Activated CD4-positive, CD25-positive, alpha-beta regulatory T cell (primary cell): ENCODE measurements at places on chromosomes 11 and 22.

DNA sequence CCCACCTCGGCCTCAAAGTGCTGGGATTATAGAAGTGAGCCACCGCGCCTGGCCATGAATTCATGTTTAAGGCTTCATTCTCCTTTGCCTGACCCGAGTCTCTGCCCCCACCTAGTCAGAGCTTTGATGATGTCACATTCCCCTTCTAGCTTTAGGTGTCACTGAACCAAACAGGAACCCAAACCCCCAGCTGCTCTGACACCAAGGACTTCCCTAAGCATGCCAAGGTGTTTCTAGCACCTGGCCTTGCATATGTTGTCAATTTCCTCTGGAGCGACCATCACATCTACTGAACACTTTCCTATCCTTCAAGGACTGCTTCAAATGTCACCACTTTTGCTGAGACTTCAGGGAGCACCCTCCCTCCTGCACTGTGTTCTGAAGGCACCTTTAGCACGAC is 2.3 kb downstream of the F2 start:
- DNase-seq: no peak

DNA sequence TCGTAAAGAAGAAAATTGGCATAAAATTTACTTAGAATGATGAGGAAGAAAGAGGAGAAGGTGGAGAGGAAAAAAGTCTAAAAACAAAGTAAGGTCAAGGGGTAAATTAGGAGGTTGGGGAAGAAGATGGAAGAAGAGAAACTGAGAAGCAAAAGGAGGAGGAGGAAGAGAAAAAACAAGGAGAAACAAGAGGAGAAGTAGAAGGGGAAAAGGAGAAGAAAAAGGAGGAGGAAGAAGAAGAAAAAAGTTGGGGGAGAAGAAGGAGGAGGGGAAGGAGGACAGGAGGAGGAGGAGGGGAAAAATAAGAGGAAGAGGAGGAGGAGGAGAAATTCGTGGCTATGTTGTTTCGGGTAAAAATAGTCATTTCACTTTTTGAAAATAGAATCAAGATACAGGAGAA is 42.4 kb downstream of the IL10RA start:
- DNase-seq: no peak

DNA sequence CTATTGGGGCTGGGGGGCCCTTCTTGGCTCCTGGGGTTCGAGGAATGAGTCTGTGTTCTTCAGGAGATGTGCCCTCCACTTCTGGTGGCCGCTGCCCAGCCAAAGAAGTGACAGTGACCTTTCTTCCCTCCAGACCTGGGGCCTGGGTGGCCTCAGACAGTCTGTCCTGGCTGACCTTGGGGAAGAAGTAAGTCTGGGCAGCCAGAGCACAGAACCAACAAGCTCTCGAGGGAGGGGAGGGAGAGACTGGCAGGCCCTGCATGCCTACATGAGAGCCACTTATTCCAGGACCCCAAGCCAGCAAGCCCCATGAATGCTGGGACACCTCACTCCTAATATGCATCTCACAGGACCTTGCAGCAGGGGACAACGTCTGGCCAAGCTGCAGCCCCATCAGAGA is 27.1 kb upstream of the STK33 start:
- no peak for DNase-seq

GRCh38 chr11:64577202-64577601 is 13.8 kb upstream of the SLC22A12 start:
- DNase-seq: no peak

GRCh38 chr22:49826603-49827270 is 936 bp downstream of the BRD1 start:
- DNase-seq: no peak

GRCh38 chr22:40407831-40408717 is 37.7 kb downstream of the SGSM3 start:
- no peak for DNase-seq

GRCh38 chr11:128902515-128903066 is 11.4 kb downstream of the KCNJ5 start:
- DNase-seq: no peak

- no peak for DNase-seq
These were observed 2.3 kb upstream of the MTNR1B start for GRCh38 chr11:92967178-92967577.

DNA sequence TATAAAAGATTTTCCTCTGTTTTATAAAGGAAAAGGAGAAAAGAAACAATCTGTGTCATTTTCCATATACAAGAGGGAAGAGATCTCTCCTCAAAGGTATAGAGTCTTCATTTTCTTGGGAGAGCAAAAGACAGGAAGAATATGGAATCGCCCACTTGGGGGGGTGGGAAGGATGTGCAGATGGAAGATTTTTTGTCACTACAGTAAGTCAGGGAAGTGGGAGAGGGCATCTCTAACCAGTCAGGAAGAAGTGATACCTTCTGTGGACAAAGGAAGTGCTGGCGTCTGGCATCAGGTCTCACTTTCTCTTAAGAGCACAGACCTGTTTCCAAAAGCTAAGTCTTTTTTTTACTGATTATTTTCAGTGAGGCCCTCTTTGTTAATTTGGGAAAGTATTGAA is 1.4 kb downstream of the PRR14L start:
- no peak for DNase-seq

DNA sequence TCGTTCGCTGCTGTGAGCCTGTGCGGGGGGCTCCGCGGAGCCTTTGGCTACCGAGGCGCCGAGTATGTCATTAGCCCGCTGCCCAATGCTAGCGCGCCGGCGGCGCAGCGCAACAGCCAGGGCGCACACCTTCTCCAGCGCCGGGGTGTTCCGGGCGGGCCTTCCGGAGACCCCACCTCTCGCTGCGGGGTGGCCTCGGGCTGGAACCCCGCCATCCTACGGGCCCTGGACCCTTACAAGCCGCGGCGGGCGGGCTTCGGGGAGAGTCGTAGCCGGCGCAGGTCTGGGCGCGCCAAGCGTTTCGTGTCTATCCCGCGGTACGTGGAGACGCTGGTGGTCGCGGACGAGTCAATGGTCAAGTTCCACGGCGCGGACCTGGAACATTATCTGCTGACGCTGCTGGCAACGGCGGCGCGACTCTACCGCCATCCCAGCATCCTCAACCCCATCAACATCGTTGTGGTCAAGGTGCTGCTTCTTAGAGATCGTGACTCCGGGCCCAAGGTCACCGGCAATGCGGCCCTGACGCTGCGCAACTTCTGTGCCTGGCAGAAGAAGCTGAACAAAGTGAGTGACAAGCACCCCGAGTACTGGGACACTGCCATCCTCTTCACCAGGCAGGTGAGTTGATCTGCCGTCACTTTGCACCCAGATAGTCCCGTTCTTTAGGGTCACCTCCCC is 1.0 kb downstream of the ADAMTS15 start:
- no peak for DNase-seq

DNA sequence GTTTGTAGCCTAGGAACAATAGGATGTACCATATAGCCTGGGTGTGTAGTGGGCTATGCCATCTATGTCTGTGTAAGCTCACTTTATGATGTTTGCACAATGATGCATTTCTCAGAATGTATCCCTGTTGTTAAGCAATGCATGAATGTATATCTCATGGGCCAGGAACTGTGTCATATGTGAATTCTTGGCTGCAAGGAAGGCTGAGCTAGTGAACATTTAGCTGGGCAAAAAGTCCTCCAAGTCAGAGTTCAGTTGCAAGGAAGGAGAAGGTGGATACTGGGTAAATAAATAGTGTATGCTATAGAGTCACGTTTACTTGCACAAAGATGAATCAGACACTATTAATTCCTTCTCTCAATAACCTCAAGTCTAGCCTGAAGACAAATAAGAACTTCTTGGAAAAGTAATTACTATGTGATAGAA is 136.1 kb downstream of the EHF start:
- no peak for DNase-seq

GRCh38 chr11:24642648-24643047 is 145.8 kb downstream of the LUZP2 start:
- no peak for DNase-seq

DNA sequence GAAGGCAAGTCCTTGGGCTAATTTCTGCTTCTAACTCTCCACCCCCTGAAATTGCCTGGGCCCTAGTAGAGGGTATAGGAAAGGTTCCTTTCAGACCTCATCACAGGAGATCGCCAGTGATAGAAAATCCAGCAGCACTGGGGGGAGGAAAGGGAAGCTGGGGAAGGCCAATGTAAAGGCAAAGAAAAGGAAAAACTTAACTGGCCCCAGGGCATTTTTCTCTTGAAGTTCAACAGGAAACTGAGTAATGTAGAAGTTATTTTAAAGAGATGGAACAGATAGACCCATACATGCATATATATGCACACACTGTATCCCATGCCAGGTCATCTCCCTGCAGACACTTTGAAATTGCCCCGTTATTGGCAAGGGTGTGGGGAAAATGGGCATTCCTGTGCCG is 134.0 kb downstream of the TRIM44 start:
- DNase-seq: no peak

DNA sequence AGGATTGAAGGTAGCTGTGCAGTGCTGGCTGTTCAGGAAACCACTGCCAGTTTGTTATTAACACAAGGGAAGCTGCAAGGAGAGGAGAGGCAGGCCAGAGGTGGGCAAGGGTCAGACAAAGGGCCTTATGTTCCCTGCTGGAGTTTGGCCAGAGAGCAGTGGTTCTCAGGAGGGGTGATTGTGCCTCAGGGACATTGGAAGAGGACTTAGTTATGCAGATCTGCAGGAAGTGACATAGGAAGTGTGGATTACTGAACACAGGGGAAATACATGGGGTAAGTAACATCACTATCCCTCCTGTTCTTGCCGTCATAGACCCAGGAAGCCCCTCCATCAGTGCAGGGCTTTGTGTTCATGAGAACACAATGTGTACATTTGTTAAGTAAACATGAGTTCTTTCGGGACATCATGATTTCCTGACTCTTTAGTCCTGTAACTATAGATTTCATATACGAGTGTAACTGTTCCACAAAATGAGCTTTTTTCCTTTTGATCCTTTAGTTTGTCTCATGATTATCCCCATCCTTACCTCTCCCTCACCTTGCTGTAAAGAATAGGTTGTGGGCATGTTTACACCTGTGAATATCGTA is 5.9 kb downstream of the SRRD start:
- no peak for DNase-seq
